ENCODE measurements at places on chromosomes 2 and 18.
A peak's percentile ranks its signal among the peaks of the same experiment; 100 is the strongest.

GRCh38 chr18:24595561-24596031, 135.2 kb downstream of the HRH4 start:
- no peak for DNase-seq

GRCh38 chr18:3129053-3129864, 90.5 kb downstream of the MYOM1 start:
- peak; percentile 34 for DNase-seq

DNA sequence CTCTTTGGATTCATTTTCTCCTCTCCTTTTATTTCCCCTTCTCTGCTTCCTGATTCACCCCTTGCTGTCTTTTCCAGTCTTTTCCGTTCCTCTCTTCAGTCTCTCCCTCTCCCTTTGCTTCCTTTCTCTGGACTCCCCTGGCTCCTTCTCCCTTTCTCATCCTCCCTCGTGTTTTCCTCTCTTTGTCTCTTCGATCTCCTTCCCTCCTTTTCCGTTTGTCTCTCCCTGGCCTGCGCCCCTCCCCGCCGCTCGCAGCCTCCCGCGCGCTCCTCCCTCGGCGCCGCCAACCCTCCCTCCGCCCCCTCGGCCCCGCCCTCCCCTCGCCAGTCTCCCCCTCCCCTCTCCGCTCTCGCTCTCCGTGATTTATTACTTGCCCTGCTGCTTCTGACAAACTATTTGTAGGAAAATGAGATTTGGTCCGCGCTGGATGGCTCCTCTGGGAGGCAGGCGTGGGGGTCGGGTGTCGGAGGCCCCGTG, 46.0 kb upstream of the PAX8 start:
- DNase-seq = no peak

DNA sequence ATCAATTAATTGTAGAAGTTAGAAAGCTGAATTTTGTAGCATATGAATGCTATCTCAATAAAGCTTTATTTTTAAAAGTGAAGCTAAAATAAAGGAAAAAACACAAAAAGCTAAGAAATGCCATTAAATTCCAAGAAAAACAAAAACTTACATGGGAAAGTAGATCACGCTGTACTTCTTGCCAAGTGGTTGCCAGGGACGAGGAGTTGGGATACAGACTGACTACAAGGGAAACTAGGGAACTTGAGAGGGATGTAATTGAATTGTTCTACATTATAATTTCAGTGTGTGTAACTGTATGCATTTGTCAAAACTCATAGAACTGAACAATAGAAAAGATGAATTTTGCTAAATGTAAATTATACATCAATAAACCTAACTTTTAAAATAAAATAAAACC, 108.1 kb downstream of the DYM start:
- DNase-seq = no peak

- no peak for DNase-seq
Observed at GRCh38 chr2:28219138-28219537, 173.5 kb upstream of the FOSL2 start.

- DNase-seq = no peak
Observed at GRCh38 chr2:172425336-172425735, 2.0 kb upstream of the ITGA6 start.
